A172 (cell line): ENCODE measurements at places on chromosomes 6 and 20. TPM values are rescaled to one million over a fixed set of nuclear protein-coding genes. Genes with fewer than 3 reads are reported as not detected.

Gene ANGPT4
- total RNA-seq: 0.05 TPM in 1 of 2 replicates, not detected in the other

DNA sequence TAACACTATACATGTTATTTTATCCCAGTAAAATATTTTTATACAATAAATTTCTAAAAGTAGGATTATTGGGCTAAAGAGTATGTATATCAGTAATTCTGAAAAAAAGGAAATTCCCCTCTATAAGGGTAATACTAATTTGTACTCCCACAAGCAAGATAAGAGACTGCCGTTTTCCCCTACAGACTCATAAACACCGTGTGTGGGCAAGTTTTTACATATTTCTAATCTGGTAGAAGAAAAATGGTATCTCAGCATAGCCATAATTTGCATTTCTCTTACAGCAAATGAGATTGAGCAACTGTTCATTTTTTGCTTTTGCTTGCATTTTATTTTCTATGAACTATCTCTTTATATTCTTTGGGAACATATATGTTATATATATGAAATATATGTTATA is 26.0 kb upstream of the MYMX start:
- DNase-seq: no peak

Gene SAMD5
- total RNA-seq: 1.8 and 2.7 TPM in 2 replicates

GRCh38 chr6:148608199-148608951 is 138.5 kb upstream of the UST start:
- no peak for DNase-seq

GRCh38 chr20:17895641-17896171 is 72.9 kb downstream of the SNX5 start:
- peak; percentile 56 for DNase-seq

GRCh38 chr20:58224097-58224496 is 4.4 kb downstream of the ANKRD60 start:
- no peak for DNase-seq

- no peak for DNase-seq
These were observed 93.6 kb downstream of the CDH4 start for GRCh38 chr20:61345656-61346055.

Gene ISM1
- not detected in 2 replicates for total RNA-seq

Gene HSPA12B
- not detected in 2 replicates for total RNA-seq

GRCh38 chr20:8996817-8997512 is 71.9 kb upstream of the PLCB4 start:
- DNase-seq: no peak

Gene TINAG
- total RNA-seq: not detected in 2 replicates

DNA sequence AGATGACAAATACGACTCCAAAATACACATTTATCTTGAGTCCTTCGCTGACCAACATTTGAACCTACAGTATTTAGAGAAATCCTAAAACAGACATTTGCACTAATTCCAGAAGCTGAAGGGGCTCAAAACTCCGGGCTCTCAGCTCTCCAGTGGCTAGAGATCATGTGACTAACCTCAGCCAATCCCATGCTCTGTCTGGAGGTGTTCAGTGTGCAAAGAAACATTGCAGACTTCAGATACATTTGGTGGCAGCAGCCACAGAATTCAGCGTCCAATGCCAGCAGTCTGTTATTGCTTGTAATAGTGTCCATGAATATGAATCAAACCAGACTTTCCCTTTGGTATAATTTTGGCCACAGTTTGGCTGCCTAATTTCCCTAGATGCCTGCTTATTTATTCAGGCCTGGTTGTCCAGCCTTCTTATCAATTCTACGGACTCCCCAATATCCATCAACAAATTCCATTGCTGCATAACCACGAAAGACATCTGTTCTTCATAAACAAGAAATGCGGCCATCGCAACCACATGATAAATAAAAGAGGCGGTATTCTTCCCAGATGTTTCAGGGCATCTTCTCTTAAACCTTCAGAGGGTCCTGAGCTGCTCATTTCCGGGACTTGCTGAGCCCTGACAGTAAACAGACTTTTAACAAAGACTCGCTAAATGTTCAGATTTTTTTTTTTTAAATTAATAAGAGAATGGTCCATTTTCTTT is 14.5 kb upstream of the CYP24A1 start:
- no peak for DNase-seq

GRCh38 chr6:163457637-163458561 is 43.4 kb downstream of the QKI start:
- DNase-seq: peak; percentile 24

Gene KCNK5
- total RNA-seq: not detected in 2 replicates

- peak; percentile 93 for DNase-seq
These were observed 60.0 kb upstream of the EZR start for GRCh38 chr6:158879180-158879579.

DNA sequence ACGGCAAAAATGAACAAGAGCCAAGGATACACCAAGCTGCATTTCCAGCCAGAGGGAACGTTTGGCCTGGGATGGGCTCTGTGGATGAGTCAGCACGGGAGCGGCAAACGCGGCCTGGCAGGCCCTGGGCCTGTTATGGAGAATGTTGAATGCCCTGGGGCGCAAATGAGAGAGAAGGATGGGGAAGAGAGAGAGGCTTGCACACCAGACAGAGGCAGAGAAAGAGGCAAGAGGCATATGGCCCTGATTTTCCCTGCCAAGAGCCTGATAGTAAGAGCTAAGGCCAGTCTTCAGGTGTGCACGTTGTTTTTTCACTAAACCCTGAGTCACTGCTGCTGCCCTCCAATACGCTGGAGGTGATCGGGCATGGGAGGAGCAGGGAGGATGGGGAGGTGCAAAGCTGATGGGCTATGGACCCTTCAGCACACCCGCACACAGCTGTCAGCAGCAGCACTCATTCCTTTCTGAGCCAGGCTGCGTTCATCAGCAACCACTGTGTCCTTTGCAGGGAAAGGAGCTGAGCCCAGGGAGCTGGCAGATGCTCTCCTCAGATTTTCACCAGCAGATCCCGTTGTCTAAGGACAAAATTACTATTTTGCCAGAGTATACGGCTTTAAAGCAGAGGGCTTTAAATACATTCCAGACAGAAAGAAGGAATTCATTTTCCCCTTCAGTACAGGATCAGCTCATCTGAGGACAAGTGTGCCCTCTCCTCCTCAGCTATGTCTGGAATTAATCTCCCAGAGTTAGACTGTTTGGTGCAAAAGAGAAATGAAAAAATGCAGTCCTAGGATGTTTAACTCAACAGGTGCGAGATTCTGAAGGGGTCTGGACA is 61.7 kb upstream of the SLC22A23 start:
- DNase-seq: peak; percentile 72

GRCh38 chr6:154308986-154309385 is 47.6 kb downstream of the IPCEF1 start:
- no peak for DNase-seq

GRCh38 chr6:112571488-112572270 is 224.5 kb downstream of the RFPL4B start:
- no peak for DNase-seq

- no peak for DNase-seq
These were observed 22.8 kb upstream of the CST1 start for GRCh38 chr20:23773579-23773978.

Gene IMPG1
- total RNA-seq: not detected in 2 replicates

Gene DAAM2
- 0.10 TPM in 1 of 2 replicates, not detected in the other for total RNA-seq

- DNase-seq: peak; percentile 65
These were observed 646.3 kb downstream of the UTRN start for GRCh38 chr6:144931172-144932035.

GRCh38 chr6:141133836-141134235 is 998.9 kb upstream of the GJE1 start:
- DNase-seq: no peak

GRCh38 chr6:107398001-107398400 is 61.4 kb downstream of the PDSS2 start:
- no peak for DNase-seq

Gene LPIN3
- total RNA-seq: 3.4 TPM in 2 replicates

- DNase-seq: no peak
These were observed 62.6 kb downstream of the BACH2 start for GRCh38 chr6:90233994-90234393.
